ENCODE measurements at places on chromosomes 5 and 9.

GRCh38 chr5:66689522-66690220, 93.5 kb downstream of the MAST4 start:
- no peak for DNase-seq

DNA sequence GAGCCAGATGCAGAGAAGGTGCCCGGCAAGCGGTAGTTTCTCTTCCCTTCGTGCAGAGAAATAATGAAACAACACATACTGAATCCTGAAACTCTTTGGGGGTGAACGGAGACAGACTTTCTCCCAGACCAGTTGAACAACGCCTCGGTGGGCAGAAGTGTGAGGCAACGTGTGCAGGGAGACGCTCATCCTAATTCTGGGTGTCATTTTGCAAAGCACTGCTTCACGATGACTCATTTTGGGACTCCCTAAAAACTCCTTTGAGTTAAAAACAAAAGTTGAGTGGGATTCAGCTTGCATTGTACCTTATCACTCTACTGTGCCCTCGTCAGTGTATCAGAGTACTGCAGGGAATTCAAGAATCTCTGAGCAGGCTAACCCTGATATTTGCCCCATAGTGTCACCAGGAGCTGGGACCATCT, 3.5 kb upstream of the NEK6 start:
- no peak for DNase-seq

- no peak for DNase-seq
Measured at GRCh38 chr5:6904860-6905259, 191.6 kb downstream of the TENT4A start.

DNA sequence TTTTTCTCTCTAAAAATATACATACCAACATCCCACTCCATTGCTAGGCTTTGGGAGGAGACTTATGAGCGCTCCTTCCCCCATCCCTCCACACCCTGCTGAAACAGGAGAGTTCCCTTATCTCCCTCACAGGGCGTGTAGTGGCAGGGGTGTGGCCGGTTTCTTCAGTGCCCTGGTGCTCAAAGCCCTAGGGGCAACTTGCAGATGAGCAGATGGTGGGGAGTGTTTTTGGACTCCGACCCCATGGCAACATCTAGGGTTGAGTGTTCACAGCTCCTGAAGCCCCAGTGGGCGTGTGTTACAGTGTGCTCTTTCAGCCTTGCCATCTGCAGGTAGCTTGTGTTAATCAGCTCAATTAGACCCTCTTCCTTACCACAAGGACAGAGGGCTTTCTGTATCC, 409.5 kb downstream of the MAT2B start:
- DNase-seq: no peak

DNA sequence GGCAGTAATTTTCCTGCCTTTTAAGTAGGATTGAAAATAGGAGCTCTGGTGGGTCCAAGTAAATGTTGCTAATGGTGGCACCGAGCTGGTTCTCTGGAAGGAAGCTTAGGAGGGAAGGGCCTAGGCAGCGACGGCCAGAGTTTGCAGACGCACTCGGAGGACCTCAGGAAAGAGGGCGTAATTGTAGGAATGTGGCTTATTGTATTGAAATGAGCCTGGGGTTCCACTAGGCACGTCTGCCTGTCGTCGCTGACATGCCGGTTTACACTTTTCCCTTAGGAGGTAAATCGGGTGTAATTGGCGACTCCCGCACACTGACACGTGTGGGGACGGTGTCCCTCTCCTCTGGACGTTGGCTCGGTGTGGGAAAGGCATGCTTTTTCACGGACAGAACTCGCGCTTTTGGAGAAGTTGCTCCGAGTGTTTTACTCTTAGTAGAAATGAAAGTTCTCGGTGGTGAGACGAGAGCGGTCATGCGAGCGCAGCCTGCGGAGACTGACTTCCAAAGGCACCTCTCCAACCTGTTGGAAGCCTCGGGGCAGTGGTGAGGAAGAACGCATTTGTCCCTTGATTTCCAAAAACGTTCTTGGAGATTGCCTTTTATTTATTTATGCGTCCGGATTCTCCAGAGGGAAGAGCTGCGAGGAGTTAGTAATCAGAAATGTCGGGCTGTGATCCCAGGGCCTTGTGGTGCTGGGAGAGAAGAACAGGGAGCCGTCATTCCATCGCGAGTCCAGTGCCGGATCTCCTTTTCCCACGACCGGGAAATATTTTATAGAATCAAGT, 1.3 kb downstream of the NR4A3 start:
- DNase-seq: no peak

DNA sequence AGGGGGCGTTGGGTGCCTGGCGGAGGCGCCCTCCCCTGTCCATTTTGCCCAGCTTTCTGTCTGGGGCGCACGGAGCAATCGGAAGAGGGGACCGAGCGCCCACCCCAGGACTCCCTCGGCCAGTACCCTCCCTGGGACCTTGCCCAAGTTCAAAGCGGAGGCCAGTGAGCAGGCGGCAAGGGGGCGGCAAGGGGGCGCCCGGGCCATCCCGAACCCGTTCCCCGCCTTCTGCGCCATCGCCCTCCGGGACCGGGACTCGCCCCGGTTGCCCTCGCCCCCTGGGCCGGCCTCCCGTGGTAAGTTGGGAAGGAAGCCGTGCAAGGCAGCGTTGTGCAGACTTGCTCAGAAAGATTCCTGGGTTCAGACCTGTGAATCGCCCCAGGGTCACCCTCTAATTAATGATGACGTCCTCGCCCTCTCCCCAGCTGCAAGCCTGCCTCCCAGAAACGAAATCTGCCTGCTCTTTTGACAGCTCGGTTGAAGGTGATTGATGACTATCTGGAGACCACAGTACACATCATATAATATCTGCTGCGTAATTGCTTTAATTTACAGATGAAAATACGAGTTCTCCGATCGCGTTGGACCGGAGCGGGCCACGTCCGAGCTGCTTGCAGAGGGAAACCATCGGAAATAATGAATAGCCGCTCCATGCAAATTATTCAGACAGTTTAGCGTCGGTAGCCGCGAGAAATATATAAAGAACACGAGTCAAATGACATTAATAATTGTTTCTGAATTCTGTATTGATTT, 1.4 kb upstream of the IRX4 start:
- DNase-seq: no peak

GRCh38 chr9:129036923-129037766, 719 bp downstream of the MIGA2 start:
- DNase-seq: no peak

- no peak for DNase-seq
Measured at GRCh38 chr5:39211773-39212172, 7.6 kb downstream of the FYB1 start.

GRCh38 chr5:3124410-3124809, 372.9 kb upstream of the IRX2 start:
- DNase-seq: no peak

DNA sequence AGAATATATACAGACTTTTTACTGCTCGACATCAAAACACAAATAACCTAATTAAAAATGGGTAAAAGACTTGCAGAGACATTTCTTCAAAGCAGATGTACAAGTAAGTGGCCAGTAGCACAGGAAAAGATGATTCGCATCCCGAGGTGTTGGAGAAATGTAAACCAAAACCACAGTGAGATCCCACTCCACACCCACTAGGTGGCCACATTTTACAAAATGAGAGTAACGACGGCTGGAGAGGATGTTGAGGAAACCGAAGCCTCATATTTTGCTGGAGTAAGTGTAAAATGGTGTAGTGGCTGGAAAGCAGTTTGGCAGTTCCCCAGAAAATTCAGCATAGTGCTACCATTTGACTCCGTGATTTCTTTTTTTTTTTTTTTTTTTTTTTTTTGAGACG, 21.3 kb upstream of the GBGT1 start:
- DNase-seq: no peak
